Activated T-cell treated with anti-CD3 and anti-CD28 coated beads, Interleukin-2, amount 50 U/mL, for 48 hours (primary cell): ENCODE measurements at places on chromosomes 2 and 18.

GRCh38 chr2:2033691-2034090 lies 289.4 kb upstream of the PXDN start:
- no peak for DNase-seq

- DNase-seq, result no peak
Measured at GRCh38 chr2:7026742-7027141, 109.5 kb downstream of the RNF144A start.

GRCh38 chr2:176088048-176088936 lies 4.2 kb upstream of the HOXD13 start:
- peak; percentile 47 for DNase-seq

GRCh38 chr2:68279691-68280090 lies 27.4 kb upstream of the PPP3R1 start:
- no peak for DNase-seq

- DNase-seq, result no peak
Measured at GRCh38 chr18:11884396-11885030, 23.6 kb downstream of the MPPE1 start.

GRCh38 chr2:194700726-194701125 lies 956.3 kb upstream of the SLC39A10 start:
- DNase-seq, result no peak

- peak; percentile 36 for DNase-seq
Measured at GRCh38 chr2:30223413-30223874, 7.9 kb upstream of the LBH start.

DNA sequence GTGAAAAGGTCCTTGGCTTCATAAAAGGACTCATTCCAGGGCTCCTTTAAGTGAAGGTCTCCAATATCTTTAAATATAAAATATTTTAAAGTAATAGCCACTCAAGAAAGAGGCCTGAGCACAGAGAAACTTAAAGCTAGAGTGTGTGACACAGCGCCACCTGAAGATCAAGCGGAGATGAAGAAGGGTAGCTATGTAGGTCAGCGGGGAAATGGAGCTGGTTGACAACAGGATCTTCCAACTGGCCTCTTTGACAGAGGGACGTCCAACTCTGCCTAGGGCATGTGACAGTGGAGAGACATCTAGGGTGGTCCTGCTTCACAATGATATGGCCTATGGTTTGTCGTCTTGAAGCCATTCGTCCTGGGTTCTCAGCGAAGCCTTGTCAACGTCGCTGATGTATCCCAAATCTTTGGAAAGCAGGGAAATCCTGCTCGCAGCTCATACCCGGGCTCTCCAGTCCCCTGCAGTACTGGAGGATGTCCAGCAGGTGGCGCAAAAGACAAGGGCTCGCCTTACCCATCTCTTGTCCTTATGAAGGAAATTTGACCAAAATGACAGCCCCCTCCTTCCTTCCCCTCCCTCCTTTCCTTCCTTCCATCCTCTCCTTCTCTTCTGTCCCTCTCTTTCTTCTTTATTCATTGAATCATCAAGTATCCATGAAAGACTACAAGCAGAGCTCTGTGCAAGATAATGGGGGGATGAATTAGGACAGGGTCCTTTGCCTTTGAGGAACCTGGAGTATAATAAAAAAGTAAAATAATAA lies 59.6 kb downstream of the LONRF2 start:
- peak; percentile 72 for DNase-seq

DNA sequence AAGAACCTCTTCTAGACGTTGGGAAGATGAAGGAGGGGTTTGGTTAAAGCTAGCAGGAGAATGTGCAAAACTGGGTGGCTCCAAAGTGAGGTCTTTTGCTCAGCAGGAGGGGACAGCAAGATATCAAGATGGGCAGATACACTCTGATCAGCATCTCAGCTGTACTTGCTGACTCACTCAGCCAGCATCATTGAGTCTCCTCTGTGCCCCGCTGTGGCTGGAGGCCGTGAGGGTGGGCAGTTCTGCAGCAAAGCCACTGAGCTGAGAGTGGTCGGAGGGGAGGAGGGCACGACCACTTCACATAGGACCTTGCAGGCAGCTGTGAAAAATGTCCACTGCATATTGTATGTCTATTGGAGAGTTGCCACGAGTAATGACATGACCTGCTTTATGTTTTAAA lies 152.0 kb downstream of the CAPN13 start:
- DNase-seq, result no peak

GRCh38 chr2:98505971-98506664 lies 61.5 kb downstream of the INPP4A start:
- no peak for DNase-seq

DNA sequence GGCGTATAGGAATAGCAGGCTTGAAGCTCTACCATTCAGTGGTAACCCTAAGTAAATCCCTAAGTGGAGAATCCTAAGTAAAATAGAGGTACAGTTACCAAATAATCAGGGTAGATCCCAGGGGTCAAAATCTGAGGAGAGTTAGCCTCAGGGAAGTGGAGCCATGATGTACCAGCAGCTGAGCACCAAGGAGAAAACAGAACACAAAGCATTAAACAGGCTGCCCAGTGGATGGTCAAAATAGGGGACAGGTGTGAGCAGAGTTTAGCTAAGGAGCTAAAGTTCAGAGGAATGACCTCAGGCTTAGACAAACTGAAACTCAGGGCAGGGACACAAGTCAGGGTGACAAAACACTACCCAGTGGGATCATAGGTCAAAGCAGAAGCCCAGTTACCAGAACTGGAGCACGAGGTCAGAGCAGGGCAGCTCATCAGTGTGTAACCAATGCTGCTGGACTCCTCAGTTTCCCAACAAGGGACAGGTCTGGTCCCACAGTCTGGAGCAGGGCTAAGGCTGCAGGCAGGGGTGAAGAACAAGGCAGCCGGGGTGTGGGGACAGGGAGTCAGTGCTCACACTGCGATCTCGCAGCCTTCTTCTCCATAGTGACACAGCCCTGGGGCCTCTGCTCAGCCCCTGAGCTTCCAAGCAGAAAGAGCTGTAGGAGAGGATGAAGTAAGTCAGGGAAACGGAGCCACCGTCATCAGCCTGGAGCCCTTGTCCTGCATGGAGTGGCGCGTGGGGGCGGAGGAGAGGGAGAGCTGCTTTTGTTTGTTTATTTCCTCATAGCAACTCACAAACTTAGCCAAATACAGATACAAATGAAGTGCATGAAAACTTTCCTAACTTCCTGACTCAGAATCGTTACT lies 264.0 kb downstream of the MREG start:
- DNase-seq, result no peak

DNA sequence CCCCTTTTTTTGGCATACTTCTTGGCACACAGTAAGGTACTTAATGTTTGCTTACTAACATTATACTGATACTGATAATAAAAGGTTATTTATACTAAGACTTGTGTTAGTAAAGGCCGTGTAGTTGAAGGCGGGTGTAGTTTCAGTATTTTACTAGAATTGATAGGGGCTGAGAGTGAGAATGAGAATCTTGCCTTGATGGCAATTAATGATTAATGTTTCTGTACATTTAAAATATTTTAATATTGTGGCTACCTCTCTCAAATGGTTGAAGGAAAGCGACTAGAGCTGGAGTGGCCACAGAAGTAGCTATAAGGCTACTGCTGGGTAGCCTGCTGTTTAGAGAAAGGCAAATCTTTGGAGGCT lies 29.3 kb downstream of the PELI1 start:
- DNase-seq, result no peak

DNA sequence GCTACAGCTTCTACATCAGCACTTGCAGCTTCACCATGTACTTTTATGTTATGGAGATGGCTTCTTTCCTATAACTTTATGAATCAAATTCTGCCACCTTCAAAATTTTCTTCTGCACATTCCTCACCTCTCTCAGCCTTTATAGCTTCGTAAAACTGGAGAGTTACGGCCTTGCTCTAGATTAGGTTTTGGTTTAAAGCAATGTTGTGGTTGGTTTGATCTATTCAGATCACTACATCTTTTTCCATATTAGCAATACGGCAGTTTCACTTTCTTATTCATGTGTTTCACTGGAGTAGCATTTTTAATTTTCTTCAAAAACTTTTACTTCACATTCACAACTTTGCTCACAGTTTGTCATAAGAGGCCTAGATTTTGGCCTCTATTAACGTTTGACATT lies 242.9 kb upstream of the GYPC start:
- DNase-seq, result no peak

DNA sequence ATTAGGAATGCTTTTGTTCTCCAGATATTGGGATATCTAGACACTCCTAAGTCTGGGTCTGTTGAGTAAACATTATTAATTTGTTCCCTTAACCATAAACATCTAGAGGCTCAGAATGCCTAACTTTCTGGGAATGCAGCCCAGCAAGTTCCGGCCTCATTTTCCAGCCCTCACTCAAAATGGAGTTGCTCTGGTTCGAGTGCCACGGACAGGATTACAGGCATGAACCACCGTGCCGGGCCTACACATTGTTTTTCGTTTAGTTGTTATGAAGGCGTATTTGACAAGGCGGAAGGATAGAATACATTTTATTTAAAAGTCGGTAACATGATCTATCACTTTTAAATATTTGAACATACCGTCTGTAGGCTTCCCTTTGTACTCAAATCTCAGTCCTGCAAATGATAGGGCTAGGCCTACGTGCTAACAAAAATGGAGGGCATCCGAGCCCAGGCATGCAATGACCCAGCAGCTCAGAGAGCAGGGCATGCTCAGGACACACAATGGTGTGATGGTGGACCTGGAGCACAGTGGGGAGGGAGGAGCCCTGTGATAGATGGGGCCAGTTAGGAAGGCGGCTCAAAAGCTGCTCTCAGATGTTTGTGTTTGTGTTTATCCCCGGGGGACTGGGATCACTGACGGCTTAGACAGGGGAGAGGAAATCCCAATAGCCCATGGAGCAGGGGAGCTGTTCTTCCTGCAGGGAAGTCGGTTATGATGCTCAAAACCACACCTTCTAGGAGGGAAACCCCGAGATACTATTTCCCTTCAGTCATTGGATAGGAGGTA lies 2.9 kb upstream of the SCYGR1 start:
- no peak for DNase-seq
